ENCODE measurements at places on chromosomes 7 and 10.

DNA sequence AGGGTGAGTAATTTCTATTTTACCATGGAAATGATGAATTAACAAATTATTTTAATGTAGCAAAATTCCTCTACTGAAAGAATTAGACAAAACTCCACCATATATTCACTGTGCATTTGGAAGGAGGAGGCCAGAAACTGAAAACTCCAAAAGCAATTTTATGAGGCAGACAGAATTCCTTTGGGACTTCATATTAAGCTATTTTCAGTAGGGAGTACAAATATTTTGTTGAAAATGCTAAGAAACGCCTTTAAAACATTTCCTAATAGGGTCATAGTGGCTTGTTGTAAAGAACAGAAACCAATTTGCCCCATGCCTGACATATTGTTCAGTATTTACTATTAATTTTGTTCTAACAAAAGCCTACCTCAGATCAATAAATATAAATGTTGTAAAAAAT, 117.8 kb downstream of the TES start:
- no peaks in the 10 kb centered on the region for H3K27me3 ChIP-seq
- no peak overlapping the region for H3K27ac ChIP-seq
- no peak overlapping the region for H3K4me3 ChIP-seq
- H3K4me1 ChIP-seq: no peaks in the 10 kb centered on the region
- DNase-seq: no peak
- no peaks in the 10 kb centered on the region for H3K36me3 ChIP-seq

DNA sequence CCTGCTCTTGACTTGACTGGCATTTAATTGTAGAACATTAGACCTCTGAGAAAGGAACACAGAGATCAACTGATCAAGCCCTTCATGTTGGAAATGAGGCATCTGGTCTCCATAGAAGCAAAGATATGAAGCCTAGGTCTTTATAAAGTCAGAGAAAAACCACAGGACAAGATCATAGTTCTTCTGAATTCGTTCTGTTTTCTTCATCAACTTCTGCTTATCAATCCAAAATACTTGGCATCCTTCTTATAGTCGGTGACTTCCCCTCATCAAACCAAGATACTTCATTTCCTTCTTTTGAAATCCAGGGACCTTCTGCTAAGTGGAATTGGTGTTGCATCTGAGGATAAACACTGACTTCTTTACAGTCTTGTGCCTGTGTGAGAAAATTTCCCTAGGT, 77.1 kb upstream of the PRKCQ start:
- H3K27ac ChIP-seq: no peak overlapping the region
- no peaks in the 10 kb centered on the region for H3K36me3 ChIP-seq
- no peaks in the 10 kb centered on the region for H3K27me3 ChIP-seq
- H3K4me1 ChIP-seq: no peaks in the 10 kb centered on the region
- no peak overlapping the region for H3K4me3 ChIP-seq

GRCh38 chr7:16399265-16399831, 22.0 kb downstream of the CRPPA start:
- no peak for DNase-seq
- H3K27ac ChIP-seq: no peak overlapping the region
- no peaks in the 10 kb centered on the region for H3K36me3 ChIP-seq

DNA sequence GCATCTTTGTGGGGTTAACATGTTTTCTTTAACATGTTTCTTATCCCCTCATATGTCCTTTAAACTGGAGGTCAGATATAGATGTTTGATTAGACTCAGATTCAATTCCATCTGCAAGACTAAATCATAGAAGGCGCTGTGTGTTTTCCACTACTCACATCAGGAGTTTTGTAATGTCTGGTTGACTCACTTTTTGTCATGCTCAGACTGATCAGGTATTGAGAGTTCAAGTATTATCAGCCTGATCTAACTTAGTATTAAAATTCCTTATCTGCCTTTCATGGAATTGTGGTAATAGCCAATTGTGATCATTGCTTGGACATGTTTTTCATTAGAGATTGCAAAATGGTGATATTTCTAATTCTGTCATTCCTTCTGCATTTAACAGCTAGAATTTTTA, 30.2 kb downstream of the ENTPD7 start:
- no peaks in the 10 kb centered on the region for H3K4me1 ChIP-seq
- H3K27me3 ChIP-seq: no peaks in the 10 kb centered on the region
- H3K27ac ChIP-seq: no peak overlapping the region
- H3K4me3 ChIP-seq: no peak overlapping the region
- peaks cover 3% of the 10 kb centered on the region for H3K36me3 ChIP-seq

DNA sequence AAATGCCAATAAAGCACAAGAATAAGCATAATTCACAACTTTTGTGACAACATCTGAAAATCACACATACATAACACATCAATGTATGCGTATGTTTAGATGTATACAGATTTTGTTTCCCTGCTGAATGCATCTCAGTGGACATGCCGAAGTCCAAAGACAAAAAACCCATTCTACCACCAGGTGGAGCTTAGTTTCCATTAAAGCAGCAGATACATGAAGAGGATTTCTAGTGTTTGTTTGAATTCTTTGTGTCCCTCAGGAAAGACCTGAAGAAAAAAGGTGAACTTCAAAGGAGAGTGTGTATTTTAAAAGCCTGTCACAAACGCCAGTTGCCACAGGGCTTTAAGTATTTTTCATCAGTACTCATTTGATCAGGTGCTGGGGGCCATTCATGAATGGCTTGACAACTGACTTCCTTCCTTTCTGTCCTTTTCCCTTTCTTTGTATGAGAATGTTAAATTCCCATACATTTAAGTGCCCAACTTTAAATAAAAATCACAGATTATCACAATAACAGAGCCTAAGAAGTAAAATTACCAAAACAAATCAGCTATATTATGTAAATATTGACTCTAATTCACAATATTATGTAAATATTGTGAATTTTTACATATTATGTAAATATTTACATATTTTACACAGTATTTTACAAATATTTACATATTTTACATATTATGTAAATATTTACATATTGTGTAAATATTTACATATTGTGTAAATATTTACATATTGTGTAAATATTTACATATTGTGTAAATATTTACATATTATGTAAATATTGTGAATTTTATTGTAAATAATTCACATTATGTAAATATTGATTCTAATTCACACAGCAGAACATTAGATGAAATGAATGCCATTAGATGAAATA, 343.0 kb downstream of the CRPPA start:
- no peaks in the 10 kb centered on the region for H3K4me1 ChIP-seq
- no peaks in the 10 kb centered on the region for H3K36me3 ChIP-seq
- no peak overlapping the region for H3K27ac ChIP-seq
- no peak for DNase-seq

DNA sequence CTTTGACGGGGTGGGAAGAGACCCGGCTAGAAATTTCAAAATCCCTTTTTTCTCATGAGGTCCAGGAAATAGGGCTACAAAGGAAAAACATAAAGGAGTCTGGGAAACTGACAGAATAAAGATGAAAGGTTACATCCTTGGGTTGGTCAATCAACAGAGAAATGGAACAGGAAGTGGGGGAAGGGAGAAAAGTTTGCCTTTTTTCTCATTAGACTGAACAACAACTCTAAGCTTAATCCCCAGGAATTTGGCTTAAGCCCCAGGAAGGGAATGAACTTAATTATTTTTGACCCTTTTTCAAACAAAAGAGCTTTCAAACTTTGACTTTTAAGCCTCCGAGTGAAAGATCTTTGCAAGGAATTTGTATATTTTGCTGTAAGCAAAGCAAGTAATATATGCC, 32.7 kb downstream of the LGI1 start:
- DNase-seq: no peak
- no peaks in the 10 kb centered on the region for H3K36me3 ChIP-seq
- H3K4me3 ChIP-seq: no peak overlapping the region
- no peaks in the 10 kb centered on the region for H3K4me1 ChIP-seq
- no peaks in the 10 kb centered on the region for H3K27me3 ChIP-seq
- H3K27ac ChIP-seq: no peak overlapping the region

- no peaks in the 10 kb centered on the region for H3K36me3 ChIP-seq
- peaks cover 6% of the 10 kb centered on the region for H3K27me3 ChIP-seq
- peak overlapping the region; percentile 66 for H3K4me3 ChIP-seq
- no peak overlapping the region for H3K27ac ChIP-seq
- peaks cover 7% of the 10 kb centered on the region for H3K4me1 ChIP-seq
Observed at GRCh38 chr10:79905322-79906314, 43.3 kb downstream of the SFTPD start.

- no peak overlapping the region for H3K27ac ChIP-seq
- H3K4me3 ChIP-seq: no peak overlapping the region
- H3K4me1 ChIP-seq: no peaks in the 10 kb centered on the region
- no peak for DNase-seq
Observed at GRCh38 chr10:125811251-125811650, 11.8 kb downstream of the UROS start.

- H3K36me3 ChIP-seq: peaks cover 3% of the 10 kb centered on the region
- no peak overlapping the region for H3K27ac ChIP-seq
- no peak for DNase-seq
- peaks cover 26% of the 10 kb centered on the region for H3K4me1 ChIP-seq
- no peaks in the 10 kb centered on the region for H3K27me3 ChIP-seq
- H3K4me3 ChIP-seq: no peak overlapping the region
Observed at GRCh38 chr10:71774916-71775702, 1.8 kb upstream of the VSIR start.

GRCh38 chr7:50274361-50274760, 30.2 kb upstream of the IKZF1 start:
- H3K27ac ChIP-seq: no peak overlapping the region
- H3K36me3 ChIP-seq: no peaks in the 10 kb centered on the region
- H3K4me3 ChIP-seq: no peak overlapping the region
- DNase-seq: no peak
- H3K27me3 ChIP-seq: no peaks in the 10 kb centered on the region
- peaks cover 23% of the 10 kb centered on the region for H3K4me1 ChIP-seq

DNA sequence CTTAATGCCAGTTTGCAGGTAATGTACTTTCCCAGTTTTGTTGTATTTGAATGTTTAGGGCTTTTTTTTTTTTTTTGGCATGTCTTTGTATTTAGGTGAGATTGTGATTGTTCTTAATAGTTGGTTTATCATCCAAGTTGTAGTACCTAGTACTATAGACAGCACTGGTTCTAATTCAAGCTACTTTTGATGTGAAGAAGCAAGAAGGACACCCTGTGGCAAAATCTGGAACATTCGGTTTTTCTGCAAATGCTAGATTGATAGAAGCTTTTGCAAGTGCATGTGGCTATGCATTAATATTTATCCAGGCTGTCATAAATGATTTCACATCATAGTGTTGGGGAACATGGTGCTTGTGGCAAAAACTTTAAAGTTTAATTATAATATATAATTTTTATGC, 248.9 kb downstream of the FOXP2 start:
- no peaks in the 10 kb centered on the region for H3K36me3 ChIP-seq
- no peak overlapping the region for H3K27ac ChIP-seq
- no peaks in the 10 kb centered on the region for H3K27me3 ChIP-seq
- no peak for DNase-seq

- H3K4me3 ChIP-seq: no peak overlapping the region
- no peak overlapping the region for H3K27ac ChIP-seq
- no peaks in the 10 kb centered on the region for H3K36me3 ChIP-seq
- H3K27me3 ChIP-seq: no peaks in the 10 kb centered on the region
- H3K4me1 ChIP-seq: no peaks in the 10 kb centered on the region
Observed at GRCh38 chr10:68145705-68146104, 36.4 kb downstream of the MYPN start.

DNA sequence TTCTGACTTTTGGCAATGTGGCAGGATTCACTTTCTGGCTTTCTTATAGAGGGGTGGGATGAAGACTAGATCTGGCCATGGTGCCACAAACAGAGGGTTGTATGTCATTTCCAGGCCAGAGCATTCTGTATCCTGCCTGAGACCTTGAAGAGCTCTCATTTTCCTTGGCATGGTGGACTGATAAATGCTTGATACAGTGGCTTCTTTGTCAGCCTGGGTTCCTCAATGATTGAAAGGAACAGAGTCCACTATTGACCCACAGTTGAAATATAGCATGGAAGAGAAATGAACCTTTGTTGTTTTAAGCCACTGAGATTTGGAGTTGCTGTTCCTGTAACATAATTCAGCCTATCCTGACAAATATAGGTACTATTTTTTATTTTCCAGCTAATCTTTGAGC, 462.7 kb downstream of the SUGCT start:
- no peak overlapping the region for H3K4me3 ChIP-seq
- H3K27ac ChIP-seq: no peak overlapping the region
- no peaks in the 10 kb centered on the region for H3K36me3 ChIP-seq
- H3K27me3 ChIP-seq: no peaks in the 10 kb centered on the region

DNA sequence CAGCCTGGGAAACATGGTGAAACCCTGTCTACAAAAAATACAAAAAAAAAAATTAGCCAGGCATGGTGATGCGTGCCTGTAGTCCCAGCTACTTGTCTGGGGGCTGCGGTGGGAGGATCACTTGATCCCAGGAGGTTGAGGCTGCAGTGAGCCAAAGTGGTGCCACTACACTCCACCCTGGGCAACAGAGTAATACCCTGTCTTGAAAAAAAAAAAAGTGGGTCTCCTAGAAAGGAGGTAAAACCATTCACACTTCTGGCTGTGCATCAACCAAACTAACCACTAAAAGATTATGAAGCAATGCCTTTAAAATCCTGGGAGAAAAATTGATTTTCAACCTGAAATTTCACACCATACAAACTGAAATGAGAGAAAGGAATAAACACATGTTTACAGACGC, 35.4 kb upstream of the C10orf71 start:
- no peaks in the 10 kb centered on the region for H3K36me3 ChIP-seq
- H3K4me1 ChIP-seq: no peaks in the 10 kb centered on the region
- DNase-seq: no peak
- no peaks in the 10 kb centered on the region for H3K27me3 ChIP-seq
- H3K27ac ChIP-seq: no peak overlapping the region

DNA sequence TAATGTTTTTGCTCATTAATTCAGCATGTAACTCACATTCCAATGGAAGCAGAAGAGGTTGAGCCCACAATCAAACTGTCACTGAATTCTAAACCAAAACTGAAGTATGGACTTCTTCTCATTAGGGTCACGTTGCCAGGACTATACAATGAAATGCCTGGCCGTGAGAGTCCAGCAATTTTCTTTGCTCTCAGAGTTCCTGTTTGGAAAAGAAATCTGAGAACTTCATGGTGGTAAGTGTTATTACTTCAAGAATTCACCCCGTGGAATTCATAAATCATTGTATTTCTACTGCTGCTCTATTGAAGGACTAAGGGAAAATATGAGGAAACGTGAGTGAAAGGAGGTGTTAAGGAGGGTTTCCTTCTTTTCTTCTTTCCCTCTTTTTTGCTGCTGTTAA, 441.8 kb upstream of the AKR1E2 start:
- no peak for DNase-seq
- H3K4me1 ChIP-seq: no peaks in the 10 kb centered on the region
- H3K27me3 ChIP-seq: no peaks in the 10 kb centered on the region
- H3K4me3 ChIP-seq: no peak overlapping the region
- H3K36me3 ChIP-seq: no peaks in the 10 kb centered on the region

- H3K36me3 ChIP-seq: no peaks in the 10 kb centered on the region
- H3K4me3 ChIP-seq: no peak overlapping the region
- H3K27me3 ChIP-seq: no peaks in the 10 kb centered on the region
Observed at GRCh38 chr7:32062150-32062549, 8.1 kb downstream of the PDE1C start.

All from effector memory CD4-positive, alpha-beta T cell (primary cell).